ENCODE measurements at places on chromosomes 4 and X.

DNA sequence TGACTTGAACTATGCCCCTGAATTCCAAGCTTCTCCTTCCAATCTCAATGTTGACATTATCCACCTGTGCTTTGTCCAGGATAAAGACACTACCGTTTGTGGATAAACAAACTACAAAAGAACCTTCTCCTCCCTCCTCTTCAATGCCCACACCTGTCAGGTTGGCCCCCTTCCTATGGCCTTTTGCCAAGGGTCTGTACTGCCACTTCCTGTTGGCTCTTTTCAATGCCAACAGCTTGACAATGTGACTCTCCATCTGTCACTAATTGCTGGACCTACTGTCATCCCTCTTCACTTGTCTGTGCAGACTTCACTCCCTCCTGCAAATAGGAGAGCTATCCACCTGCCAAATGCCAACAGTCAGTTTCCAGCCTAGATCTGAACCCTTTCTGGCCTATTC lies 35.8 kb upstream of the MID1 start:
- no peak overlapping the region for H3K27ac ChIP-seq
- H3K4me1 ChIP-seq: no peaks in the 10 kb centered on the region
- no peaks in the 10 kb centered on the region for H3K27me3 ChIP-seq
- H3K4me3 ChIP-seq: no peak overlapping the region
- no peak for DNase-seq

DNA sequence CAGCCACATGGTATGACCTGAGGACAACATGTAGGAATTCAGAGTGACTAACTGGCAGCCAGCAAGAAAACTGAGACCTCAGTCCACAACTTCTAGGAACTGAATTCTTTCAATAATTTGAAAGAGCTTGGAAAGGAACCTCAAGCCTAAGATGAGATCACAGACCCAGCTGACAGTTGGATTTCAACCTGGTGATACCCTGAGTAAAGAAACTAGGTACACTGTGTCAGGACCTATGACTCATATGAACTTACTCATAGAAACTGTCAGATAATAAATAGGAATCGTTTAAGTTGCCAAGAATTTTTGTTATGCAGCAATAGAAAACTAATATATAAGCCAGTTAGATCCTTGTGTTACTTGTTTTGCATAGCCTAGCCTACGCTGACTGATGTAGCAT lies 102.4 kb upstream of the DCAF12L1 start:
- no peaks in the 10 kb centered on the region for H3K4me1 ChIP-seq
- H3K27me3 ChIP-seq: no peaks in the 10 kb centered on the region
- no peaks in the 10 kb centered on the region for H3K36me3 ChIP-seq

- no peak for DNase-seq
- H3K4me1 ChIP-seq: no peaks in the 10 kb centered on the region
- no peak overlapping the region for H3K27ac ChIP-seq
- no peak overlapping the region for H3K4me3 ChIP-seq
- no peaks in the 10 kb centered on the region for H3K27me3 ChIP-seq
These were observed 81.5 kb upstream of the BCOR start for GRCh38 chrX:40179283-40179682.

DNA sequence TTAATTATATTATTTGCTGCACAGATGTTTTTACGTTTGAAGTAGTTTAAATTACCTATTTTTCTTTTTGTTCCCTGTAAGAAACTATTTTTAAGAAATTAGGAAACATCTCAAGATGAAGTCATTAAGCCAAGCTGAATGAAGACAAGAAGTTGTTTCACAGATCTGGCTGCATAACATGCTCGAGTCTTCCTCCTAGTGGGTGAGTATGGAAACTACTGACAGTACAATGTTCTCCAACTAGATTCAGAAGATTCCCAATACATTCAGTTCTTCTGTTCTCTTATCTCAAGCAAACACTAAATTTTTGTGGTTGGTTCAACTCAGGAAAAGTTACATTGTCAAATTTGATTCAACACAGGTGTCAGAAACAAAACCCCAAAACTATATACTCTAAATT lies 256.8 kb upstream of the VCX start:
- H3K36me3 ChIP-seq: no peaks in the 10 kb centered on the region
- no peak overlapping the region for H3K27ac ChIP-seq
- no peaks in the 10 kb centered on the region for H3K4me1 ChIP-seq
- H3K27me3 ChIP-seq: no peaks in the 10 kb centered on the region
- H3K4me3 ChIP-seq: no peak overlapping the region

DNA sequence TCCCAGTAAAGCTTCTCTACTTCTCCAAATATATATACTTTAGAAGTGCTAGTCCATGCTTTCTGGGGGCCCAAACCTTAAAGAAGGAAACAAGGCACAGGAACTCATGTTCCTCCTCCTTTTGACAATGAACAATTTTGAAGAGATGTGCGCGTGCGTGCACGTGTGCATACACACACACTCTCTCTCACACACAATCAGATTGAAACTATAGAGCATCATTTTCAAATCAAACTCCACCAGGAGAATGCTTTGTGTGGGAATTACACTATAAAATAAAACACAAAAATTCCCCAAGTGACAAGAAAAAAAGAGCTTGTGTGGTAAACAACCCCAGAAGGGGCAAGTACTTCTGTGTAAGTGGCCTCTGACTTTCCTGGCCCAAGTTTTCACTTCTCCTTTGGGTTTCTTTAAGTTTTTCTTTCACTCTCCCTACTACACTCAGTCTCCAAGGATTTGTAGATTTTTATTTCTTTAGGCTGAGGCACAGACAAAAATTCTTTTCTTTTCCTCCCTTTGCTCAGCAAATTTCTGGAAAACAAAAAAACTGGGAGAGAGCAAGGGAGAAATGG lies 46.6 kb upstream of the SHISA3 start:
- H3K4me3 ChIP-seq: no peak overlapping the region
- peaks cover under 1% of the 10 kb centered on the region for H3K27me3 ChIP-seq

DNA sequence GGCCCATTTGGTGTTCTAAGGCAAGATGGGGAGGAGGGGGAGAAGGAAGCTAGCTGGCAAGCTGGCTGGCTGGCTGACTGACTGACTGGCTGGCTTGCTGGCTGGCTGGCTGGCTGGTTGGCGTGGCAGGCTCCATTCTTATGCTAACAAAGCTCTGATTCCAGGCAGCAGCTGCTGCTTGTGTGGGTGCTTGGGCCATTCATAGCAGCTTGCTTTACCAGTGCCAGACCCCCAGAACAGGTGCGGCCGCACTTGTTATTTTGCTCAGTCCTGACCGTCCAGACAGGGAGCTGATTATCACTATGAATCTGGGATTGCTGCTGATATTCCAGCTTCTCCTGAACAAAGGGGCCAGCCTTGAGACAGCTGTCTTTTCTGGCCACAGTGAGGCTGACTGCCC lies 131.2 kb upstream of the PAK3 start:
- H3K4me3 ChIP-seq: no peak overlapping the region
- no peak for DNase-seq
- H3K4me1 ChIP-seq: no peaks in the 10 kb centered on the region
- no peaks in the 10 kb centered on the region for H3K27me3 ChIP-seq

- DNase-seq: no peak
- H3K27ac ChIP-seq: no peak overlapping the region
- H3K4me1 ChIP-seq: no peaks in the 10 kb centered on the region
- no peaks in the 10 kb centered on the region for H3K36me3 ChIP-seq
- no peak overlapping the region for H3K4me3 ChIP-seq
These were observed 210.8 kb upstream of the TEX13C start for GRCh38 chrX:125108921-125109320.

Measured in GM23248 (cell line).